H4 (cell line): ENCODE measurements at places on chromosomes 2 and 18.
A peak's percentile ranks its signal among the peaks of the same experiment; 100 is the strongest.

DNA sequence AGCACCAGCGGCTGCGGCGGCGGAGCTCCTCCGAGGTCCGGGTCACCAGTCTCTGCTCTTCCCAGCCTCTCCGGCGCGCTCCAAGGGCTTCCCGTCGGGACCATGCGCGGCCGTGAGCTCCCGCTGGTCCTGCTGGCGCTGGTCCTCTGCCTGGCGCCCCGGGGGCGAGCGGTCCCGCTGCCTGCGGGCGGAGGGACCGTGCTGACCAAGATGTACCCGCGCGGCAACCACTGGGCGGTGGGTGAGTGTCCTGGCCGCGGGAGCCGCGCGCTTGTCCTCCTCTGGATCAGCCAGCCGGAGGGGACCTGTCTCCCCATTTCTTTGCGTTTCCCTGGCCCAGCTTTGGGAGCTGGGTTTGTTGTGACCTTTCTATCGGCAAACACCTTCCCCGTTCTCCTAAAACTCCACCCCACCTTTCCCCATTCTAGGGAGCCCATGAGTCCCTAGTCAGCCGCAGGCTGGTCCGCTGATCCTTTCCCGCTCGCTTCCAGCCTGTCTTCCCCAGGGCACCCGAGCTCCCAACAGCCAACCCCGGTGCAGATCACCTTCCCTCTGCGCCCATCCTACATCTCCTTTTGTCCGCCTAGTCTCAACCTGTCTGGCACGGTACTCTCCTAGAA is 316 bp downstream of the GRP start:
- DNase-seq = no peak

- DNase-seq = no peak
Observed at GRCh38 chr2:225100269-225100668, 58.0 kb upstream of the DOCK10 start.

GRCh38 chr18:45722899-45723298 is 1.1 kb upstream of the SLC14A1 start:
- DNase-seq = peak; percentile 74

- no peak for DNase-seq
Observed at GRCh38 chr2:212536817-212537725, 1.5 kb downstream of the ERBB4 start.

GRCh38 chr2:137435162-137435561 is 529.1 kb upstream of the HNMT start:
- DNase-seq = no peak

- DNase-seq = no peak
Observed at GRCh38 chr2:61045999-61046398, 19.7 kb upstream of the SANBR start.

- no peak for DNase-seq
Observed at GRCh38 chr2:190666895-190667294, 18.0 kb downstream of the NAB1 start.

- no peak for DNase-seq
Observed at GRCh38 chr18:79739440-79739778, 58.3 kb upstream of the KCNG2 start.

GRCh38 chr2:50786345-50786744 is 245.6 kb downstream of the NRXN1 start:
- DNase-seq = no peak

DNA sequence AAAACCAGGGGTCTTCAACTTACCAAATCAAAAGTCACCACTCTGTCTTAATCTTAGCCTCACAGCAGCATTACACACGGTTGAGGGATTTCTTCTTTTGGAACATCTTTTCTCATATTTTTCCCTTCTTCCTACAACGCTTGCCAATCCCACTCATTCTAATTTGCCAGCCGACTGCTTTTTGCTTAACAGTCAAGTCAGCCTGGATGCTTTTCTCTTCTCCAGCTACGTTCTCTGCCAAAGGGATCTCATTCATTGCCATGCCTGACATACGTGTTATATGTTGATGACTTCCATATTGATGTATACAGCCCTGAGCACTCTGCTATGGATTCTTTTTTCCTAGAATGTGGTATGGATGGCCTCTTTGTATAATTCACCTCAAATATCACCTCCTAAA is 37.3 kb downstream of the CDH19 start:
- no peak for DNase-seq

DNA sequence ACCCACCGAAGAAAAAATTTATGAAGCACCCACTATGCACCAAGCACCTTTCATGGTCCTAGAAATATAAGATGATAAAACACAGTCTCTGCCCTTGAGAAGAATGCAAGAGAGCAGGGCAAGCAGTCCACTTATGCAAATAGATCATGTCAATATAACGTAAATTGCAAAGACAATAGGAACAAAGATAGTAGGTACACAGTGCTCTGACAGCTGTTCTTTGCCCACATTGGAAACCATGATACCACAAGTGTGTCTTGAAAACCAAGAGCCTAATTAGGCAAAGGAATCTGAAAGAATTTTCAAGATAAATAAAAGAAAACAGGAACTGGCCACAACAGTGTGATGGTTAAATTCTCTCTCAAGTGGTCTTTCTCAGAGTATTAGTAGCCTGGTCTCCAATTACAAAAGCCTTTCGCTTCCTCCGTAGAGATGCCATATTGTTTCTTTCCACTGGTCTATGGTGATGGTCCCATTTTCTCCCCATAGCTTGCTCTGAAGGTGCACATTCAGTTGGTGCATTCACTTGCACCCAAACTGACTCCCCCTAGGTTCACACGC is 108.5 kb downstream of the VWC2L start:
- DNase-seq = no peak

- DNase-seq = no peak
Observed at GRCh38 chr2:233342301-233342700, 12.0 kb upstream of the DGKD start.

- DNase-seq = no peak
Observed at GRCh38 chr18:4319738-4320677, 135.1 kb downstream of the DLGAP1 start.

GRCh38 chr2:3959372-3959771 is 256.0 kb downstream of the DCDC2C start:
- no peak for DNase-seq

- DNase-seq = no peak
Observed at GRCh38 chr2:88077080-88077479, 9.5 kb downstream of the SMYD1 start.

- no peak for DNase-seq
Observed at GRCh38 chr2:154554046-154554445, 144.4 kb upstream of the KCNJ3 start.

DNA sequence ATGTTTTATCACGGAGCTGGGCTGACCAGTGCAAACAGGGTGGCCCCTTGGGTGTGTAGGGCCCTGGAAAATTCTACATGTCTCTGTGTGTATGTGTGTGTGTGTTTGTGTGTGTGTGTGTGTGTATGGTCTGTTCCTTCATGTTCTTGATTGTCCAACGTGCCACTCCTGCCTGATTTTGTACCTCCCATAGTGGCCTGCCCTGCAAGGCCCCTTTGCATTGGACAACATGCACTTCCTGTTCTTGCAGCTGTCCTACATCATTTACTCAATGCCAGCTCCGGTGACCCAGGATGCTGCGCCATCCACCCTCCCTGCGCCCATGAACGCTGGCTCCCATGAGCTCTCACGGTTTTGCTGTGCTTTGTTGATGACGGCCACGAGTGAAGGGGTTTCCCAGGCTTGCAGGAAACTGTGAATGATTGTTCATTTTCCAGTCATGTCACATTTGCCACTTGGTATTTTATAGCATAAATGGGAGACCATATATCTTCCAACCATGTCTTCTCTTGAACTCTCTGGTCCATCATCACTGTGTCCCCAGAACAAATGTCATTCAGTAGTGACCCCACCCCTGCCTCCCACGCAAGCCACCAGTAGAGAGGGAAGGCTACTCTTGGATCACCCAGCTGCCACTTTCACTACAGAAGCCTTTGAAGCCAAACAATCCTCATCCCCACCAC is 69.7 kb upstream of the NCK2 start:
- DNase-seq = no peak

DNA sequence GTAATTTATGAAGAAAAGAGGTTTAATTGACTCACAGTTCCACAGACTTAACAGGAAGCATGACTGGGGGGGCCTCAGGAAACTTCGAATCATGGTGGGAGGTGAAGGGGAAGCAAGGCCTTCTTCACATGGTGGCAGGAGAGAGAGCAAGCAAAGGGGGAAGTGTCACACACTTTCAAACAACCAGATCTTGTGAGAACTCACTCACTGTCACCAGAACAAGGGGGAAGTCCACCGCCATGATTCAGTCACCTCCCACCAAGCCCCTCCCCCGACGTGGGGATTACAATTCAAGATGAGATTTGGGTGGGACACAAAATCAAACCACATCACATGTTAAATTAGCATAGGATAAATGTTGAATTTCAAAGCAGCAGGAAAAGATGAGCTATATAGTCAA is 56.2 kb downstream of the STRADB start:
- DNase-seq = no peak

DNA sequence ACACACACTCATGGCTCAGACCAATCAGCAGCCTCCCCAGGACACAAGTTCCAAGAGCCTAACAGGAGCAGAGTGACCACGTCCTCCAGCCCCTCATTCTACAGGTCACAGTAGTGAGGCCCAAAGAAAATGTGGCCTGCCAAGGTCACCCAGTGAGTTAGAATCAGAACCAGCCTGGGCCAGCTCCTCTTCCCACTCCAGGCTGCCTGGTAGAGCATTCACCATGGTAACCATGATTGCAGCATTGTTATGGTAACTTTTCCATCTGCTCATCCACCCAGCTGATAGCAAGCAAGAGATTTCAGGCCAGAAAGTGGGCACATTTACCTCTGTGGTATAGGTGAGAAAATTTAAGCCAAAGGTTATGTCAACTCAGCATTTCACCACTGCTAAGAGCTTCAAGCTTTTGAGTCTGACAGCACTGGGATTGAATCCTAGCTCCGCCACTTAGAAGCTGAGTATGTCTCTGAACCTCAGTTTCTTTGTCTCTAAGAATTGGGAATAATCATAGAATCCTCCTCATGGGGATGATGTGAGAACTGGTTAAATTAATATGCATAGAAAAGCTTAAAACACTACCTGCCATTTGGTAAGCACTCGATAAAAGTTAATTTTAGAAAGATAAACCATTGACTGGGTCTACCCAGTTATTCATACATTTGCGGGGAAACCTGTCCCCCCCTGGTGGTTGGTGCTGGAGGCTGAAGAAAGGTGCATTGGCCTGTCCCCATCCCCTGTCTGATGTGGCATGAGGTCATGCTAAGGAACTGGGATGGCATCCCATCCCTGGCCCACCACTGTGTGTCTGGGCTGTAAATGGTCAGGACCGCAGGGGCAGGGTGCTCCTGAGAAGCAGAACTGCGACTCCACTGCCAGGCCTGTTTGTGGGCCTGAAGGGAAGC is 181.5 kb downstream of the KLHL29 start:
- no peak for DNase-seq

GRCh38 chr2:118974103-118974993 is 32.4 kb downstream of the MARCO start:
- no peak for DNase-seq

GRCh38 chr2:73177645-73178255 is 24.6 kb upstream of the NOTO start:
- no peak for DNase-seq

DNA sequence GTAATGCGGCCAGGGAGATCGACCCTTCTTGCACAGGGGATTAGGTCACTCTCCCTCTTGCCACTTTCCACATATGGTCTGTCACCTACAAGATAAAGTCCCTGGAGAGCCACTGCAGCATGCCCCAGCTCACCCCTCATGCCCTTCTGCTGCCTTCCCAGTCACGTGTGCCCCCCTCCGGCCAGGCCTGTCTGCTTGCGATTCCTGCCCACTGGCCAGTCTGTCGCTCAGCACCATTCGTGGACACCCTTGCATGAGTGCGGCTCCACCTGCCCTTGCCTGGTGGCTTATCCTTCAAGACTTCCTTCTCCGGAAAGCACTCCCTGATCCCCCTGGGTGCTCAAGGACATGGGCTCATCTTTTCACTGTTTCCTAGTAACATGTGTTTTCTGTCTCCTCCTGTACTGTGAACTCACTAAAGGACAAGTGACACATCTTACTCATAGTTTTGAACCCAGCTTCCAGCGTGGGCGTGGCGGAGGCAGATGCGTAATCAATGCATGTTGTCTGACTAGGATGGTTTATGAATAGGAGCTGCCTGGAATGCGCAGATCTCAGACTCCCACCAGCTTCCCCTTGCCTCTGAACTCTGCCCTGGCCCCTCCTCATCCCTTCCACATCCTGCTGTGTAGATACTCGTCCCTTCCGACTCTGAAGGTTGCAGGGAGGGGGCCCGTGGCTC is 7.8 kb upstream of the NT5DC4 start:
- DNase-seq = no peak

DNA sequence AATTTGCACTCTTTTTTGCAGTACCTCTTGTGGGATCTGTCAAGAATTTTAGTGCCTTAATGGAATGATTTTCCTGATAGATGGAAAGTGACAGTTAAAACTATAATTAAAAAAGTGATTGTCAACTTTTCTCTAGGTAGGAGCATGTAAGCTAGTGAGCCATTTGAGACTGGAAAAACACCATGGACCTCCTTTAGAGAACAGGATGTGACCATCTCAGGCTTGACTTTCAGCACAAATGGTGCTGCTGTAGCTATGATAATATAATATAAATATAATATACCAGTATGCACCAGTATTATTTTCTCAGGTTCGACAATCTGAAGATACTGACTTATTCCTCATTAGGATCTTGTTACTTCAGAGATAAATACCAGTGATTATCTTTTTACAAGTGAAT is 27.8 kb downstream of the ZNF236 start:
- no peak for DNase-seq

- no peak for DNase-seq
Observed at GRCh38 chr2:28970464-28971160, 10.5 kb upstream of the TOGARAM2 start.

GRCh38 chr2:232315049-232315922 is 63.3 kb upstream of the ALPP start:
- peak; percentile 90 for DNase-seq

DNA sequence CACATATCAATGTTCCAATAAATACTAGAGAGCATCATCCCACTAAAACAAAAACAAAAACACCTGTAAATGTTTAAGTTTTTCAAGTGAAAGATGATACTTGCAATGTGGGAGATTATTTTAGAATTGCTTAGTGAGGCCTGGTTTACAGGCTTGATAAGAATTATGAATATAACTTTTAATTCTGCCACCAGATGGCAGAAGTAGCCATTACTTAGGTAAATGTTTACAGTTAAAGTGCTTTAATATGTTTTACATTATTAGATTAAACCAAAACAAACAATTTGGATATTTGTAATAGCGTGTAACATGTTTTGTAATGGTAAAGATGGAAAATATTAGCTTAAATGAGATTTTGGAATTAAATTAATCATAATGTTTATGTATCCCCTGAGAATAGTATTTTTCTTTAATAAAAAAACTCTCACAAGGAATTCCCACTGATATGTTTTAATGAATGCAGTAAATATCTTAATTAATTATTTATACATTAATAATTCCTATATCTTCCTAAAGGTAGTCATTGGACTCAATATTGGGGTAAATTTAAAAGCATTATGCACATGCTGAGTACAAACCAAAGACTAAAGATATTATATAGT is 522.0 kb downstream of the SPAG16 start:
- DNase-seq = peak; percentile 13

GRCh38 chr18:45951016-45951714 is 16.0 kb downstream of the EPG5 start:
- DNase-seq = peak; percentile 65

- DNase-seq = no peak
Observed at GRCh38 chr2:75828826-75829225, 118.1 kb upstream of the GCFC2 start.
